HAP-1 (cell line): ENCODE measurements at places on chromosomes 3 and 15.

DNA sequence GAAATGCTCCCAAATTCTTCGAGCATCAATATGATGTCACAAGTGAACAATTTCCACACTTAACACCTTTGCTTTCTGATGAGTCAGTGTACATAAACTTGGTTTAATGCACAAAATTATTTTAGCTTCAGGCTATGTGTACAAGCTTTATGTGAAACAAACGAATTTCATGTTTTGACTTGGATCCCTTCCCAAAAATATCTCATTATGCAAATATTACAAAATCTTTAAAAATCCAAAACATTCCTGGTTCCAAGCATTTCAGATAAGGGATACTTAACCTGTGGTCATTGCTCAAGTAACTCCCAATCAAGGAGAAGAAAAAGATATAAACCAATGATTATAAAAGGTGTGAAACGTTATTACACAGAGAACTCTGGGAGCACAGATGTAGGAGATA, 25.2 kb downstream of the RAB5A start:
- no peak for DNase-seq

DNA sequence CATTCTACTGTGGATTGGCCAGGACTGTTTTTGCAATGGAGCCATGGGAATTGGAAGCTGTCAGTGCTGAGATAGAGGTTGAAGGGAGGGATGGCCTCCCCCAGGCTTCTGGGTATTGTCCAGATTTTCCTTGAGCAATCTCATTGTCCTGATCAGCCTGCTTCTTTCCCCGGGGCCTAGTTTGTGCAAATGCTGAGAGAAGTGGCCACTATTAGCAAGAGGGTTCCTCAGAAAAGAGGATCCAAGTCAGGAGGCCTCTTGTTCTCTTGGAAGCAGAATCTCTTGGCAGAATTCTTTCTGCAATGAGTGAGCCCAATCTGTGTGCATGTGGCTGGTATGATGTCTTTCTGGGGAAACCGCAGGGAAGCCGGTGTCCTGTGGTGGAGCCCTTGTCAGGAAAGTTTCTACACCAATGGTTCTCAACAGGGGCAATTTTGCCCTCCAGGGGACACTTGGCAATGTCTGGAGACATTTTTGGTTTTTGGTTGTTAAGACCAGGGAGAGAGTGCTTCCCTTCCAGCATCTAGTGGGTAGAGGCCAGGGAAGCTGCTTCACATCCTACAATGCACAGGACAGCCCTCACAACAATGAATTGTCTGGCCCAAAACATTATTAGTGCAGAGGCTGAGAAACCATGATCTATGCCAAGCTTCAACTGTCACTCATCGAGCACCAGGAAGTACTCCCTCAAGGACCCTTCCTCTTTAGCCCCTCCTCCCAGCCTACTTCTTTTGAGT, 2.0 kb downstream of the LIPC start:
- DNase-seq, result no peak

GRCh38 chr15:74631408-74631807, 15.8 kb downstream of the CLK3 start:
- DNase-seq, result no peak

DNA sequence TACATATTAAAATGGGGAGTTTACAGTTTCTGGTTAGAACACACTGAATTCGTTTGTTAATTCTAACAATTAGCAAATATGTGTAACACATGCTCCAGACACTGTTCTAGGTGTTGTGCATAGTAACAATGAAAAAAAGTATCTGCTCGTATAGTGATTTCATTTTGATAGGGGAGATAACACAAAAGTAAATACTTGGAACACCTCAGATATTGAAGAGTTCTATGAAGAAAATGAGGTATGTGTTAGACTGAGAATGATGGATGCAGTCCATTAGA, 6.8 kb upstream of the TMF1 start:
- no peak for DNase-seq

- DNase-seq, result peak; percentile 13
Observed at GRCh38 chr3:115518100-115518852, 105.0 kb upstream of the GAP43 start.

GRCh38 chr3:150242220-150242936, 165.7 kb upstream of the TSC22D2 start:
- no peak for DNase-seq

GRCh38 chr3:66164155-66164554, 56.6 kb upstream of the SLC25A26 start:
- no peak for DNase-seq

DNA sequence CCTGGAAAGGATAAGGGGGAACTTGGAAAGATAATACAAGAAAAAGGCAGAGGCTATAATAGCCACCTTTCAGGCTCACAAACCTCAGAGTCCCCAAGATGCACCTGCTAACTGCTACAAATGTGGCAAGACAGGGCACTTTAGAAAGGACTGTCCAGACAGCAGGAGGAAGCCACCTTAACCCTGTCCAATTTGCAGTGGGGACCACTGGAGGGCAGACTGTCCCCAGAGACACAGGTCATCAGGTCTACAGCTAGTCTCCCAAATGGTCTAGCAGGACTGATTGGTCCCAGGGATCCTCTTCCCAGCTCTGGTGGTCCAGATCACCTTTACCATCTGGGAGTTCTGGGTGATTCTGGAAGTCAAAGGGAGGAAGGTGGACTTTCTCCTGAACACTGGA, 882.5 kb upstream of the GBE1 start:
- DNase-seq, result no peak

DNA sequence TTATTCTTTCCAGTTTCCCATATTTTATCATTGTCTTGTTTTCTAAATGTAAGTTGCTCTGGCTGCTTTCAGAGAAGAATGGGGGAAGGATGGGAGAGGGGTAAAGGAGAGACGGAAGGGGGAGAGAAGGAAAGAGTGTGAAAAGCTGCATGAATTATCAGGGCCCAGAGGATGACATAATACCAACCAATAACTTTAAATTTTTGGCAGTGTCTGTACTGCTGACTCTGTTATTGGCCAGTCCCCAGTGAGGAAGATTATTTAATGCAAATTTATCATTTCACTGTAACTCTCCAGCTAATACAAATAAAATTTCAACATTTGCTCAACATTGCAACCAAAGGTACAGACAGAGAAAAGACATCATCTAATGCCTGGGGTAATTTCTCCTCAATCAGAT, 551.7 kb upstream of the CFAP20DC start:
- DNase-seq, result no peak

- DNase-seq, result peak; percentile 62
Observed at GRCh38 chr3:132730891-132731580, 8.8 kb upstream of the NPHP3 start.

GRCh38 chr3:178562947-178563232, 26.7 kb downstream of the KCNMB2 start:
- no peak for DNase-seq

GRCh38 chr3:88346643-88347042, 196.9 kb downstream of the C3orf38 start:
- no peak for DNase-seq

- no peak for DNase-seq
Observed at GRCh38 chr15:98120561-98120960, 160.1 kb downstream of the ARRDC4 start.

- no peak for DNase-seq
Observed at GRCh38 chr15:68508485-68509189, 70.2 kb upstream of the CORO2B start.

DNA sequence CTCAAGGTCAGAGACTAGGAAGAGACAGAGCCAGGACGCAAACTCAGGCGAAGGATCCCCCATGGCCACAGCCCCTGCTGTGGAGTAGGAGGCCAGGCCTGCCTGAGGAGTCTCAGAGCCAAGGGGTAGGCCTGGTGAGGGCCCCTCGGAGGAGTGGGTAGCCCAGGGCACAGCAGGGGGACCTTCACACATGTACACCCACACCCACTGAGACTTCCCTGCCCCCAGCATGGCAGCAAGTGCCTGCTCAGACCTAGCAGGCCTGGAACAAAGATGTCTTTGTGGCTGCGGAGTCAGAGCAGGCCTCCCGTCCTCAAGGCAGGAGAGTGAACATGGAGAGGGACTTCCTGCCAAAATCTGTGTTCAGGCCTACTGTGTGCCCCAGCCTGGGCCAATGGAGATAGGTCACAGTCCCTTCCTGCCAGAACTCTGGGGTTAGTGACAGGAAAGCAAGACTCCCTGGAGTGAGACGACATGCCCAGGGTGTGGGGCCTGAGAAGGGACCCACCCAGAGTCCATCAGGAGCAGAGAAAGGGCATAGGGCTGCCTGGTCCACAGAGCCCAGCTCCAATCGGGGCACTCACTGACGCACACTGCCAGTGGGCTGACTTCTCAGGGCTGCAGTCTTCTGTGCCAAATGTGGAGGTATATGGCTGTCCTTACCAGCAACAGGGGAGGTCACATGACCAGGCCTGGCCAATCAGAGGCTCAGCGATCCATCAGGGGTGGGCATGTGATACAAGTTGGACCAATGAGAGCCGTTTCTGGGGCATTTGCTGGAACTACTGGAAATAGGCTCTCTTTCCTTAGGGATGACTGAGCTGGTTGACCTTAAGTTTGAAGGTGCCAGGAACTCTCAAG, 2.3 kb downstream of the GRIP2 start:
- peak; percentile 58 for DNase-seq

DNA sequence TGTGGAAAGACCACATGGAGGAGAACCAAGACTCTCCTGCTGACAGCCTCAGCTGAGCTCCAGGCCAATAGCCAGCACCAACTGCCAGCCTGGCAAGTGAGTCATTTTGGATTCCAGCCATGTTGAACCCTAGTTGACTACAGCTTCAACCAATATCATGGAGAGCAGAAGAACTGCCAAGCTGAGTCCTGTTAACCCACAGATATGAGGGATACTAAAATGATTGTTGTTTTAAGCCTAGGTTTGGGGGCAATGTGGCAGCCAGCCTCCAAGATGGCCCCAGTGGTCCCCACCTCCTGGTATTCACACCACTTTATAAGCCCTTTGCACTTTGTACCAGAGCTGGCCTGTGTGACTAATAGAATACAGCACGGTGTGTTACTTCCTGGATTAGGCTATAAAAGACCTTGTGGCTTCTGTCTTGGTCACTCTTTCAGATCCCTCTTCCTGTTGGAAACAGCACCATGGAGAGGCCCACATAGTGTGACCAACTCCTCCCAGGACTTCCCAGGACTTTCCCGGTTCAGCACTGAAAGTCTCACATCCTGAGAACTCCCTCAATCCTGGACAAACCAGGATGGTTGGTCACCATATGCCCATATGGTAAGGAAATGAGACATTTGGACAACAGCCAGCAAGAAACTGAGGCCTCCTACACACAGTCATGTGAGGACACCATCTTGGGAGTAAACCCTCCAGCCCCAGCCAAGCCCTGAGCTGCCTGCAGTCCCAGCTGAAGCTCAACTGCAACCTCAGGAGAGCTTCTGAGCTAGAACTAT, 32.4 kb upstream of the CDV3 start:
- DNase-seq, result no peak

DNA sequence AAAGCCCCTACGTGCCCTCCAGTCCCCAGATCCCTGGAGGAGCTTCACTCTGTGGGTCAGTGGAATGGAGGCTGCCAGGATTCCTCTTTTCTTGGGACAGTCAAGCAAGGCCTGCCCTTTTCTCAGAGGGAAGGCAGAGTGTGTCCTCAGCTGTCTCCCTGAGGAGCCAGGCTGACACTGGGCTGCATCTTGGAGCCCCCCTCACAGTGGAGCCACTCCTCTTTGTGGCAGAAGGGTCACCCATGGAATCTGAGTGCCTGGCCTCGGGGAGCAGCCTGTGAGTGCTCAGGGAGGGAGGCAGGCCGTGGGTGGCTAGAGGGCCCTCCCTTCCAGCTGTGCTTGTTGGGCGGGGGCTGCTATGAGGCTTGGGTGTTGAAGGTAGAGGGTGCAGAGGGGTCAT, 41.2 kb downstream of the BOC start:
- no peak for DNase-seq

- DNase-seq, result no peak
Observed at GRCh38 chr15:25089577-25089976, 134.8 kb downstream of the SNRPN start.

GRCh38 chr3:126472277-126473006, 3.2 kb downstream of the ZXDC start:
- DNase-seq, result peak; percentile 73

DNA sequence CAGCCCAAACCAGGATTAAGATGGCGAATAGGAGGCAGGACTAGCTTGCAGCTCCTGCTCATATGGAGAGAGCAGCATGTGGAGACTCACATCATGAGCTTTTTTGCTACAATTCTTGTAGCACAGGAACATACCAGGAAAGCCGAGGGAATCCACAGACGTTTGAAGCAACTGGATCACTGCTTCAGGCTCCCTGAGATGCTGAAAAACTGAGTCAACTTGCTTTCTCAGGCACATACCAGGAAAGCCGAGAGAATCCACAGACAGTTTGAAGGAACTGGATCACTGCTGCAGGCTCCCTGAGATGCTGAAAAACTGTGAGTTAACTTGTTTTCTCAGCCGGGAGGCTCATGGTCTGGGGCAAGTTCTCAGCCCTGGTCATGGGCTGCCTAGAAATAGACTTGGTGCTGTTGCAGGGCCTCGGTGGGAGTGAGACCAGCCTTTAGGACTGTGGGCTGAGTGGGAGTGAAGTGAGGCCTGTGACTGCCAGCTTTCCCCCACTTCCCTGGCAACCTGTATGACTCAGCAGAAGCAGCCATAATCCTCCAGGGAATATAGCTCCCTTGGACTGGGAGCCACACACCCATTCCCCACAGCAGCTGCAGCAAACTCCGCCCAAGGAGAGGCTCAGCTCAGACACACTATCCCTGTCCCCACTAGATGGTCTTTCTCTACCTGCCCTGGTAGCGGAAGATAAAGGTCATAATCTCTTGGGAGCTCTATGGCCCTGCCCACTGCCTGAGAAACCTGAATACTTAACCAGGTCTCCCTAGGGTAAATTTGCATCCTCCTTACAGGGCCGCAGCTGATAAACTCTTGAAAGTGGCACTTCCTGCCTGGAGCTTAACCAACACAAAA, 51.9 kb upstream of the PFN2 start:
- no peak for DNase-seq

DNA sequence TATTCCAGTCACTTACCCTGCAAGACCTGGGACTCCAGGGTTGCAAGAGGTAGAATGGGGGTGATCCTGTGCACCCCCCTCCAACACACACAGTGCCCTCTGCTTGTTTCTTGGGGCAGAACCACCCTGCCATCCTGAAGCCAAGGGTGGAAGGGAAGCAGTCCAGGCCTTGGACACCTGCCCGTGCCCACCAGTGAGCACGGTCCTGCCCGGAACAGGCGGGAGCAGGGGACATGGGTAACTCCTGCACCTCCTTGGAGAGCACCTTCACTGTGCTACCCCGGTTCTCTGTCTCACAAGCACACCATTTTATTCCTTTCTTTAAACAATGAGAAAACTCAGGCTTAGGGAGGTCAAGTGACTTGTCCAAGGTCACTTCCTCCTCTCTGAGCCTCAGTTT, 57.0 kb downstream of the SLC6A6 start:
- DNase-seq, result no peak

GRCh38 chr3:70386043-70386442, 73.6 kb upstream of the MDFIC2 start:
- no peak for DNase-seq

- DNase-seq, result no peak
Observed at GRCh38 chr3:112779558-112780480, 66.8 kb downstream of the CD200R1L start.

- DNase-seq, result no peak
Observed at GRCh38 chr3:76547674-76548073, 492.2 kb upstream of the ROBO2 start.
